ENCODE measurements at places on chromosomes 4 and X. TPM values are rescaled to one million over a fixed set of nuclear protein-coding genes. Genes with fewer than 3 reads are reported as not detected.

GRCh38 chrX:40260146-40260747, 162.5 kb upstream of the BCOR start:
- H3K4me3 ChIP-seq, result no peak overlapping the region
- H3K36me3 ChIP-seq, result no peaks in the 10 kb centered on the region
- H3K27me3 ChIP-seq, result no peaks in the 10 kb centered on the region
- DNase-seq, result no peak
- H3K27ac ChIP-seq, result no peak overlapping the region

DNA sequence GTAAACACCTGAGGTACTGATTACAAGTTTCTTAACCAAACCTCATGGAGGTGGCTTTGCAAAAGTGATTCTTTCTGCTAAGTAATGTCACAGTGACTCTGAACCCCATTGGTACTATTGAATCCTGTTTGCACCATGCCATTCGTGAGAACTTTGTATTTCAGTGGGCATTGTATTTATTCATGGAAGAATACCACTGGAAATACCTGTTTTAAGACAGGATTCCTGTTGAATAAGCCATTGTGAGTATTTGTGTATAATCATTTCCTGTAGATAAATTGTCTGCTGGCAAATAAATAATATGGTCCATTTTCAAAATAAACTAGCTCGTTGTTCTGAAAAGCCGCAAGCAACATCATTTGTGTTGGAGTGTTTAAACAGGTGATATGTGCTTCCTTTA, 136.4 kb upstream of the GUCY1A1 start:
- no peaks in the 10 kb centered on the region for H3K27me3 ChIP-seq
- H3K27ac ChIP-seq, result no peak overlapping the region
- H3K36me3 ChIP-seq, result no peaks in the 10 kb centered on the region
- peaks cover 9% of the 10 kb centered on the region for H3K4me1 ChIP-seq
- no peak for DNase-seq
- no peak overlapping the region for H3K4me3 ChIP-seq

CLDN34 gene
- 0.66 TPM for total RNA-seq

ESX1 gene
- not detected for total RNA-seq
